Naive thymus-derived CD8-positive, alpha-beta T cell (primary cell): ENCODE measurements at places on chromosomes 11 and 22. TPM values are rescaled to one million over a fixed set of nuclear protein-coding genes. Genes with fewer than 3 reads are reported as not detected.

The IL17REL gene
- not detected for total RNA-seq

- H3K4me3 ChIP-seq, result no peak overlapping the region
- H3K27me3 ChIP-seq, result no peaks in the 10 kb centered on the region
- no peak for DNase-seq
- H3K27ac ChIP-seq, result no peak overlapping the region
Observed at GRCh38 chr11:98434296-98434695, 586.5 kb upstream of the CNTN5 start.

DNA sequence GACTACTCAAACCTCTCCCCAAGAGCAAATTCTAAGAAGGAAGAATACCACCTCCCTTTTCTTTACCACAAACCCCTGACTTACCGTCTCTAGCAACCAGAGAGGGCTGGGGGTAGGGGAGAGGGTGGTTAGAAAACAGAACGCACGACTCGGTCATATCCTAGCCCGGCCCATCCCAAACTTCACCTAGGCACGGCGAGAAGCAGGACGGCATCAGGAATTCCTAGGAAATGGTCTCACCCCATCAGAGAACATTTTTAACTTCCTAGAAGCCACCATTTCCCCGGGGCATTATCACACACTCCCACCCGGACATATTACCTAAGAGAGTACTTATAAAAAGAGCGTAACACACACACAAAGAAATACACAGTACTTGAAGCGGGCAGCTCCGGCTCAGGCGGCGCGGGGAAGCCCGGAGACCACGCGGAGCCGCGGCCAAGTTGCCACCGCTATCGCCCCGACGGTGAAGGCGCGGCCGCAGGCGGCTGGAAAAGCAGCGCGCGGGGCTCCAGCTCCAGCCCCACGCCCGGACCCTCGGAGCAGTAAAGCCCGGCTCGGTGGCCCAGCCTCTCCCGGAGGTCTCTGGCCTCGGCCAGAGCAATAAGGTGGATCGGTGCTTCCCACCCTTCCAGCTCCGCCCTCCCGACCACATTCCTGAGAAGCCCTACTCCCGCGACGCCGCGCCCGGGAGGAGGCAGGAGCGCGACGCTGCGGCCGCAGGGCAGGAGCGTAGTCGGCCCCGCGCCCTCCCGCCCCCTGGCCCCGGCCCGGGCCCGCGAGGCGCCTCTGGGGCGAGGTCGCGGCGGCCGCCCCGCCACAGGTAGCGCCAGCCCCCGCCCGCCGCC, 878 bp downstream of the RRAS2 start:
- peak overlapping the region; percentile 96 for H3K4me3 ChIP-seq
- peaks cover 2% of the 10 kb centered on the region for H3K36me3 ChIP-seq
- peaks cover 20% of the 10 kb centered on the region for H3K4me1 ChIP-seq
- no peaks in the 10 kb centered on the region for H3K27me3 ChIP-seq
- H3K27ac ChIP-seq, result peak overlapping the region; percentile 88
- DNase-seq, result peak; percentile 67

DNA sequence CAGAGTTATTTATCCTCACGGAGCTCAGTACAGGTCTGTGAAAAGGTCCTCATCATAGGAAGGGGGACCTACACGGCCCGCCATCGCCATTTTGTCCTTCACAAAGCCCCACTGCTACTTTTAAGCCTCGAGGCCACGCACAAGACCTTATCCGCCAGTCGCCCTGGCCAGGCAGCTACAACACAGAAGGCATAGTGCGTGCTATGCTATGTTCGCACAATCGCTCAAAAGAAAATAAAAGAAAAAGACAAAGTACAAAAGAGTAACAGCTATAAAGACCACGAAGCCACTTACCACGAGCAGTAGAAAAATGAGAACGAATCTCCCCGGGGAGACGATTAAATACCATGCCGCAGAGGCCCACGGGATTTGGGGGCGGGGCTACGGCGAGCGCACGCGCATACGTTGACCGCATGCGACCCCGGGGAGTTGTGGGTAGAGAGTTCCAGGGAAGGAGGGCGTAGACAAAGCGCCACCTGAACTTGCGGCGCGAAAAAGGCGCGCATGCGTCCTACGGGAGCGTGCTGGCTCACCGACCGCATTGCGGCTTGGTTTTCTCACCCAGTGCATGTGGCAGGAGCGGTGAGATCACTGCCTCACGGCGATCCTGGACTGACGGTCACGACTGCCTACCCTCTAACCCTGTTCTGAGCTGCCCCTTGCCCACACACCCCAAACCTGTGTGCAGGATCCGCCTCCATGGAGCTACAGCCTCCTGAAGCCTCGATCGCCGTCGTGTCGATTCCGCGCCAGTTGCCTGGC, 16.4 kb upstream of the WDR74 start:
- peak overlapping the region; percentile 98 for H3K4me3 ChIP-seq
- peaks cover 50% of the 10 kb centered on the region for H3K4me1 ChIP-seq
- peak; percentile 94 for DNase-seq
- peak overlapping the region; percentile 97 for H3K27ac ChIP-seq
- H3K27me3 ChIP-seq, result peaks cover 4% of the 10 kb centered on the region
